ENCODE measurements at places on chromosomes 4 and X.
A peak's percentile ranks its signal among the peaks of the same experiment; 100 is the strongest.

GRCh38 chr4:121462660-121463261, 81.9 kb upstream of the QRFPR start:
- DNase-seq: no peak

- DNase-seq: no peak
Measured at GRCh38 chrX:100674705-100675104, 30.7 kb downstream of the SRPX2 start.

DNA sequence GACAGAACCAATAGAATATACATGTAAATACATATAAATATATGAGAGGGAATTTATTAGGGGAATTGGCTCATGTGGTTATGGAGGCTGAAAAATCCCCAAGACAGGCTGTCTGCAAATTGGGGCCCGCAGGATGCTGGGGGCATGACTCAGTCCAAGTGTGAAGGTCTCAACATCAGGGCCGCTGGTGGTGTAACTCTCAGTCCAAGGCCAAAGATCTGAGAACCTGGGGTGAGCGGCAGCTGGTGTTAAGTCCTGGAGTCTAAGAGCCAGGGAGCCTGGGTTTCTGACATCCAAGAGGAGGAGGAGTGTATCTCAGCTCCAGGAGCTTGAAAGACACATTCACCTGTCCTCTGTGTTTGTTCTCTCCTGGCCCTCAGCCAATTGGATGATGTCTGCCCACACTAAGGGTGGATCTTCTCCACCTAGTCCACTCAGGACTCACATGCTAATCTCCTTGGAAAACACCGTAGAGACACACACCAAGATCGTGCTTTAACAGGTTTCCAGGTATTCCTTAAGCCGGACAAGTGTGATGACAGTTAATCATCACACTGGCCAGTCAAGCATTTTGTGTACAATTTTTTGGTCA, 28.9 kb downstream of the TIGD2 start:
- DNase-seq: no peak

DNA sequence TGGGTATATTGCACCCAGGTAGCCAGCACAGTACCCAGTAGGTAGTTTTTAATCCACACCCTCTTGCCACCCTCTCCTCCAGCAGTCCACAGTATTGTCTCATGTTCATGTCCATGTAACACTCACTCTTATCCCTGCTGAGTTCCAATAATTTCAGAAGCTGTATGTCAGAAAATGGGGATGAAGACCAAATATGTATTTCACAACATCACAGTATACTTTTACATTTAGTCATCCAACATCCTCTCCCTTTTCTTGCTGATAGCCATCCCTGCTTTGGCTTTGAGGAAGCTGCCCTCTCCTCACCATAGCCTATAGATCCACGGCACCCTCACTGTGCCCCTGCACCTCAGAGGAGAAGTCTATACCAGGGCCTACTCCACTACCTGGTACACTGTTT, 126.0 kb upstream of the LDB2 start:
- no peak for DNase-seq

- DNase-seq: no peak
Measured at GRCh38 chr4:59238212-59238611, 1961.9 kb upstream of the ADGRL3 start.

DNA sequence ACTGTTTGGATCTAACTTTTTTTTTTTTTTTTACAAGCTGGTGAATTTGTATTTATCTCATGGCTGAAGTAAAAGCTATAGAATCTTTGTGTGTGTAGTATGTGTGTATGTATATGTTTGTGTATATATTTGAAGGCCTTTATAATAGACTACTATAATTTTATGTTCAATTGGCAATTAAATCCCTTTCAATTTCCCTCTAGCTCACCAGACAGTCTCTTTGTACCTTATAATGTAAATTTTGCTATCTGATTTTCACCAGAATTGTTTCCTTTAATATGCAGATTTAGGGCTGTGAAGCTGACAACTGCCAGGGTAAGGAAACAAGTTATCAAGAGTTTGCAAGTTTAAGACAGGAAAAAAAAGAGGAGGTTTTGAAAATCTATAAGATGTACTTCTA, 33.1 kb upstream of the MTMR8 start:
- DNase-seq: no peak

DNA sequence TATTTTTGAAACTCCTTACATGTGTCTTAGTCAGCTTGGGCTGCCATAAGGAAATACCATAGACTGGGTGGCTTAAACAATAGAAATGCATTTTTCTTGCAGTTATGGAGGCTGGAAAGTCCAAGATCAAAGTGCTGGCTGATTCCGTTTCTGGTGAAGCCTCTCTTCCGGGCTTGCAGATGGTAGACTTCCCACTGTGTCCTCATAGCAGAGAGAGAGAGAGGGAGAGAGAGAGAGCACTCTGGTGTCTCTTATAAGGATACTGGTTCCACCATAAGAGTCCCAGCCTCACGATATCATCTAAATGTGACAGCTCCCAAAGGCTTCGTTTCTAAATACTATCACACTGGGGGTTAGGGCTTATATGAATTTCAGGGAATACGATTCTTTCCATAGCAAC, 39.7 kb downstream of the ENPEP start:
- no peak for DNase-seq

- no peak for DNase-seq
Measured at GRCh38 chrX:18899796-18900380, 84.0 kb downstream of the PHKA2 start.

DNA sequence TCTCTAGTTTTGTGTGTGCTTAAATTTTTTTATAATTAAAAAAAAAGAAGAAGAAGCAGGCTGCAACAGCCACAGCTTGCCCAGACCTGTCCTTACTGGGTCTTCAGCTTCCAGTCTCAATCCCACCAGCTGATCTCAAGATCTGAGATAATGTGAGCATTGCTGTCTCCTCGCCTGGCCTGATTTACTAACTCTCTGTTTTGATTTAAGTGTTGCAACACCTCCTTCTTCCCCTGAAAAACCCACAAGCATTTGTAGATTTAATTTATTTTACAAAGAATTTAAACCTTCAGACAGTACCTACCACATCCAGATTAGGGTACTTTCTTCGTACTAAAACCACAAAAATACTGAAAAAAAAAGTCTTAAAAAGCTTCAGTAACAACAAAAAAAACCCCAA, 38.0 kb downstream of the FAM241A start:
- DNase-seq: no peak

DNA sequence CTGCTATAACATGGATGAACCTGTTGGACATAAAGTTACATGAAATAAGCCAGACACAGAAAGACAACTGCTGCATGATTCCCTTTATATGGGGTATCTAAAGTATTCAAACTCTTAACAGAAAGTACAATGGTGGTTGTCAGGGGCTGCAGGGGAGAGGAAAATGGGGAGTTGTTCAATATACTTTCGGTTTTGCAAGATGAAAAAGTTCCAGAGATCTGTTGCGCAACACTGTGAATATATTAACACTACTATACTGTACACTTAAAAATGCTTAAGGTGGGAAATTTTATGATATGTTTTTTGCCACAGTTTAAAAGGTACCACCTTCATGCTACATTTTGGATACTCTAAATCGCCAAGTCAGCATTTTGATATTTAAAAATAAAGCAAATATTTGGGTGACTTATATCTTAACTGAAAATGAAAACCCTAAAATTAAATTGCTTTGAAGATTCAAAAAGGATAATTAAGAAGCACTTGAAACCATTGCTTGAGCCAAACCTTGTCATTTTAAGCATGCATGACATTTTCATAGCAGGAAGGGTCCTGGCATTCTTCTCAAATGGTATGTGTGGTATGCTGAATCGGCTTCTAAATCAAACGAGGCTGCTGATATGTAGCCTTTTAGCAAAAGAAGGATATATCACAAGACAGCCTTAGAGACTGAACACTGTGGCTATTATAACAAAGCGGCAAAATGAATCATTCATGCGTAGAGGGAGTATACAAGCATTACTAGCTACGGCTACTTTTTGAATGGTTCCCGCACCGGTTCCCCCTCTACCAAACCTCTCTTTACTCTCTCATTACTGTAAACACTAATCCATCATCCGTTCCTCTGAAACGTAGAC, 607.1 kb upstream of the DIPK2B start:
- DNase-seq: no peak

- DNase-seq: no peak
Measured at GRCh38 chr4:75634951-75635350, 4.6 kb upstream of the CDKL2 start.

- DNase-seq: no peak
Measured at GRCh38 chrX:99461223-99461622, 948.9 kb downstream of the PCDH19 start.

DNA sequence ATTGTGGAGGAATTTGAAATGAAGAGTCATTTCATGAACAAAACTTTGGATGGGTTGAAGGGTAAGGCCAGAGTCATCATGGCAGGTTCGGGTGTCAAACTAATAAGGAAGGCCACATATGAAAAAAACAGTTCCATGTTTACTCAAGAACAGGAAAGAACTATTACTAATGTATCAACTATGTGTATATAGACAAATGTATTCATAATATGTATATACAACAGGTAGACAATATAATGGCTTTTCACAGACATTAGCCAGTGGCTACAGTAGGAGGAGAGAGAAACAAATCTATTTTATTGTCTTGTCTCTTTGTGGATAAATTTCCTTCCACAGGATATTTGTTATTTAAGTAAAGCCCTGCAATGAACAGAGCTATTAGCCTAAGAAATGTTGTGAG, 101.1 kb downstream of the CBLL2 start:
- DNase-seq: no peak

GRCh38 chrX:29155286-29155685, 568.0 kb downstream of the IL1RAPL1 start:
- no peak for DNase-seq

GRCh38 chr4:25991340-25991739, 77.3 kb downstream of the SMIM20 start:
- DNase-seq: no peak

DNA sequence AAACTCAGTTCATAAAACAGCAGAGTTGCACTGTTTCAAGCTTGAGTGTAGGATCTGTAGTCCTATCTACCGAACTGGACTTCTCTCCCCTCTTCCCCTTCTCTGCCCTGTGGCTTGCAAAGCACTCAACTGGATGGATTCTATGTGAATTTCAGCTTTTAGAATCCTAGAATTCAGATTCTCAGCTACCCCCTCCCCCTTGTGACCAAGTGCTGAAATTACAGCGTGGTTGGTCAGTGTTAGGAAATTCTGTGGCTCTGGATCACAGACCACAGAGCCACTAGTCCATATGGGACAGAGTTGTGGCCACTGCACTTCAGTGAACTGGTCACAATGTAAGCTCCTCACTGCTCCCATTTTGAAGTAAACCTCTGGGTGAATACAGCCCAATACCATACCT, 64.6 kb upstream of the TRPC5 start:
- no peak for DNase-seq

- no peak for DNase-seq
Measured at GRCh38 chrX:38279188-38279587, 48.1 kb downstream of the RPGR start.

- DNase-seq: no peak
Measured at GRCh38 chr4:61590881-61591280, 390.8 kb downstream of the ADGRL3 start.

DNA sequence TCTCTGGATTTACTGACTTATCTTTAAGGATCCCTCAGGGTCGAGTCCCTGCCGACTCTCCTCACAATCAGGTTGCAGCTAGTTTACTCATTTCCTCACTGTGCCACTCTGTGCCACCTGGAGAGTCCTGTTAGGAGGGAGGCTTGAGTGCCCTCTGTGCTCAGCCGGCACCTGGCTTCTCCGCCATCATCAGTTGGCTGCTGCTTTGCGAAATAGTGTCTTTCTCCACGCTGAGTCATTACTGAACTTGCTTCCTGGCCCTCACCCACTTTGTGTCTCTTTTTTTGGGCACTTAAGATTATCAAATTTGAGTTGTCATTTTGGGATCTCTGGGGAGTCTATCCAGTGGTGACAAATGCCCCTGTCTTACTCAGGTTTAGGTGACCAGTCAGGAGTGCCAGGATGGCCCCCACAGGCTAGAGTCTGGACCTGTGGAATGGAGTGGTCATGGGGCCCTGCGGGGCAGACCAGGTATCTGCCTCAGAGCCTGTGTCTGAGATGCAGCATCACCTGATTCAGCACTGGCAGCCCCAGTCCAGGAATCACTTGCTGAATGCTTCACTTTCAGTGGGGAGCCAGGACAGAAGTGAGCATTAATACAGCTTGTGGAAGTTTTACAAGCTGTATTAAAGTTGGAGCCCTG, 37.7 kb downstream of the JADE1 start:
- no peak for DNase-seq

DNA sequence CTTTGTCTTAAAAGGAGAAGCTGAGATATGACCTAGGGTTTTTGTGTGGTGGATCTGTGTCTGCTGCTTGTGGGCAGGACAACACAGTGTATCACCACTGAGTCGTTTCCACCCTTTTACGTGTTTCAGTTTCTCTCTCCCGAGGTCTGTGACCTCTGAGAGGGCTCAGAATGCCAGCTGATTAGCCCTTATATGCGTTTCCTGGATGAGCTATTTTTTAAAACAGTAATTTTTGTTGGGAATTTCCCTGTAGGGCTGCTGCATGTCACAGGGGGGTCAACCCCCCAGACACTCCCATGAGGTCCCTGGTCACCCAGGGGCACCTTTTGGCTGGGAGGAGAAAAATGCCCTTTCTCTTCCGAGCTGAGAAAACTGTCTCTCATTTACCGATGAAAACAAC, 170.4 kb upstream of the CASK start:
- no peak for DNase-seq

- DNase-seq: no peak
Measured at GRCh38 chr4:180560896-180561295, 1682.3 kb upstream of the TENM3 start.

- DNase-seq: no peak
Measured at GRCh38 chr4:131347816-131348215, 1801.3 kb upstream of the PCDH10 start.

DNA sequence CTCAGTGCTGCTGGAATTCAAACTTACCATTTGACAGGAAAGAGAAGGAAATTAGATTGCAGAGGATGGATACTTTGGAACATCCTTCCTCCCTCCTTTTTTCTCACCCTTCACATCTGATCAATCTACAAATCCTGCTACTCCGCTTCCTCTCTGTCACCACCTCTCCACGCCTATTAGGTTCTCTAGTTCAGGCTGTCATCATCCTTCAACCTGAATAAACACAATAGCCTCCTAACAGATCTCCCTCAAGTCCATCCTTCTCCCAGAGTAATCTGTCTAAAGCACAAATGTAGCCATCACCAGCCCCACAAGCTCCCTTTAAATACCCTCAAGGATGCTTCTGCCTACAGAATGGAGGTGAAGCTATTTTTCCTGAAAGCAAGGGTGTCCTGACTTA, 20.0 kb upstream of the SLAIN2 start:
- DNase-seq: no peak

DNA sequence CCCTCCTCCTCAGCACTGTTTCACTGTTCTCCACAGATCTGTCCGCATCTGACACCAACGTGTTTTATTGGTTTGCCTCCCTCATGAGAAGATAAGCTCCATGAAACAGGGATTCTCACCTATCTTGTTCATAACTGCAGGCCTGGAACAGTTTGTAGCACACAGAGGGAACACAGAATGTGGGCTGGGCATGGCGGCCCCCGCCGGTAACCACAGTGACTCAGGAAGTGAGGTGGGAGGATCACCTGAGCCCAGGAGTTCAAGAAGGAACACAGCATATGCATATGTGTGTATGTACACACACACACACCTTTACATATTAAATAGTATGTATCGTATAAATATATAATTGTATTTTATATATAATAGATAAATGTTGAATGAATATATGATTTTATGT, 168.6 kb downstream of the AFAP1 start:
- DNase-seq: peak; percentile 8
